ENCODE measurements at places on chromosomes 1 and 21.
A peak's percentile ranks its signal among the peaks of the same experiment; 100 is the strongest.

- DNase-seq, result no peak
Observed at GRCh38 chr1:1604374-1605033, 4.6 kb upstream of the FNDC10 start.

DNA sequence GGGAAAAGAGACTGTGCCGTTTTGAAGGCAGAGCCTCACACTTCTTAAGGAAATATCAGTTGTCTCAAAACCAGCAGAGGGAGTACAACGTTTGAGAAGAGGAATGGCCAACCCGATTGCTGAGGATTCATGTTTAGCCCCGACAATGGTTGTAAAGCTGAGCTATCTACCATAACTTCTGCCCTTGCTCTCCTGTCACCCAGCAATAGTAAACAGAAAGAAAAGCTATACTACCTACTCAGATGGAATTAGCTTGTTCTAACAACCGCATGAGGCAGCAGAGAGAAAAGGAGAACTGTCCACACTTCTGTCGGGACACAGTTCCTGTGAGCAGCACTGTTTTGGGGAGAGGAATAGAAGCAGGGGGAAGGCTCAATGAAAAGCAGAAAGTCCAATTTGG, 91.2 kb downstream of the SLC45A1 start:
- no peak for DNase-seq

DNA sequence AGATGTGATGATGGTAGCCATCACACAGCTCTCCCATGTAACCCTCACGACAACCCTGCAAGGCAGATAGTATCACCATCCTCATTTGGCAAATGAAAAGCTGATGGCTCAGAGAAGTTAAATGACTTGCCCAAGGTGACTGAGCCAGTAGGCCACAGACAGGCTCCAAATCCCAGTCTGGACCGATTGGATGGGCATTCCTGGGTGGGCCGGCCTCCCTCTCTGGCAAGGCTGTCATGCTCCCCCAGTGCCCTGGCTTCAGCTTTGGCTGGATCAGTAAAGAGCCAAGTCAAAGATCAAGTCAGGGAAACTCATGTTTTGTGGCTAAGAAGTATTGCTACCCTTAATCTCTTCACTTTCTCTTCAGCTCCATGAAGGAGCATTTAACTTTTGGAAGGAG, 41.2 kb downstream of the CDCP2 start:
- no peak for DNase-seq

DNA sequence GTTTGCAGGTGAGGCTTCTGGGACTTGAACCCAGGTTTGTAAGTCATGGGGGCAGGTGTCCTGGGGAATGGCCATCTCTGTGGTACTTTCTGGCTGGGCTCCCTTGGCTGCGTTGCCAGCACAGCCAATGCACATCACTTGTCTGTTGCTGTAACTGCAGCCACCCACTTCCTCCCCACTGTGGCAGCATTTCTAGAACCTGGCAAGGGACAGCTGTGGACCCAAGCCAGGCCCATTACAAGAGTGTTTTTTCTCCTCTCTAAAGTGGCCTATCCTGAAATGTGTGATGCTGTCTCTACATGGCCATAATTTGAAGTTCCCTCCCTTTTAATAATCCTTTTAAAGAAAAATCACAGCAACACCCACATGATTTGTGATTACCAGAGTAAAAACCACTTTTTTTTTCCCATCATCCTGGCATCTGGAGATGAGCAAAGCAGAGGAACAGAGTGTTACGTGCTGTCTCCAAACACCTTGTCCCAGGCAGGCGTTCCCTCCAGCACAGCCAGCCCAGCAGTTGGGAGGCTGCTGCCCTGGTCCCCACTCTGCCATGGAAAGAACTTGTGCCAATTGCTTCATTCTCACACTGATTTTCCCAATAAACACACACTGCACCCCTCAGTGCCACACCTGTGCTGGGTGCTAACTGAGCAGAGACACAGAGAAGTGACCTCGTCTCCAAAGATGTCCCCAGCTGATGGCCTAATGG, 360.6 kb upstream of the USP24 start:
- DNase-seq, result no peak

DNA sequence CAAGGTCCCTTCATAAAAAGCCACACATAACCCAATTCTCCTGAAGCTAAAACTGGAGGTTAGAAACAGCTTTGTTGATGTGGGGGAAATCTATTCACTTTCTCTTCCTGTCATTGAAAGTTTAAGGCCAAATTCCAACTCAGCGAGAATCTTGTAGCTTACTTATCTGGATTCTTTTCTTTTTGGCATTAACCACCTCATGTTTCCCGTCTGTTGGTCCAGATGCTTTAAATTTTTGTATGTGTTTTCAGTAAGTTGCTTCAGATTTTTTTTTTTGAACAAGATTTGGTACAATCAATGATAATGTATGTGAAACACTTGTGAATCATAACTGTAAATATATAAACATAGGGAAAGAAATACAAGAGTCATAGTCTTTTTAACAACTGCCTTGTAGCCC, 33.7 kb upstream of the NEK7 start:
- peak; percentile 65 for DNase-seq

DNA sequence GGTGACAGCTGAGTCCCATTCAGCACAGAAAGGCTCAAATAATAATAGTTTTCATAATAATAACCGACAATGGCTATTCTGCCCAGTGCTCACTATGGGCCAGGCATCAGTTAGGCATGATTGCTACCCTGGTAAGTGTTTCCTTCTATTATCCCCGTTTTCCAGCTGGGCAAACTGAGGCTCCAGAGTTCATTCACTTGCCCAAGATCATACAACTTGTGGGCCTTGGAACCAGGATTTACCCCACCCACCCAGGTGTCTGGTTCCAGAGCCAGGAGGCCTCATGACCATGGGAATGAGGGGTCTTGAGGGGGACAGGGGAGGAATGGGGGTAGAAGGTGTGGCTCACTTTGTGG, 518 bp downstream of the PLOD1 start:
- no peak for DNase-seq

DNA sequence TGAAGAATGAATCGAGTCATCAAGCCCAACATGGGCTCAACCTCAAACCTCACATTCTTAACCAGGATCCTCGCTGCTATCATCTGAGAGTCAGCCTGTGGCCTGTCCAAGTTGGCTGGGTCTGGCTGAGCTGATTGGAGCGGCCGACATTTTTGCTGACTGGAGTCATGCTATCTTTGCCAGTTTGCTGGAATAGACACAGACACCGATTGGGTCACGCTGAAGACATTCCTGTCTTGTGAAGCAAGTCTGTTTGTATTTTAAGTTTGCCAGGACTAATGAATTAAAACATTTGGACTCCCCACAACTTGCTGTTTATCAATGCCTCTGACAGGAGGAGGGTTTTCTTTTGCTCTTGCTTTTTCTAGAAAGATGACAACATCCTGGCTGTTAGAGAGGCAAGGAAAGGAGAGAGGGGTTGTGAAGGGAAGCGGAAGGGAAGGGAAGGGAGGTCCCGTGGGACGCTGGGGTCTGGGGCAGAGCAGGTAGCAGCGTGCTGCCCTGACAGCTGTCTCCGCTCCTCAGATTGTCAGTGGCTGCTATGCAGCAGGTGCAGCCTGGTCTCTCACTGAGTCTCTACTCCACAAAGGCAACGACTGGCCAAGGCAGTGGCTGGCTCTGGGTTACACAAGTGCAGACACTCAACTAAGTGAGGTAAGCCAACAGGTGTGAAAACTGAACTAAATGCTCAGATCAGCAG, at the start of gene MAP3K7CL:
Gene MAP3K7CL (plus strand): TSS at position 375 of the 700 bp plus-strand sequence. CDS start 2,701 bp downstream, outside the sequence.
- peak; percentile 100 for DNase-seq

DNA sequence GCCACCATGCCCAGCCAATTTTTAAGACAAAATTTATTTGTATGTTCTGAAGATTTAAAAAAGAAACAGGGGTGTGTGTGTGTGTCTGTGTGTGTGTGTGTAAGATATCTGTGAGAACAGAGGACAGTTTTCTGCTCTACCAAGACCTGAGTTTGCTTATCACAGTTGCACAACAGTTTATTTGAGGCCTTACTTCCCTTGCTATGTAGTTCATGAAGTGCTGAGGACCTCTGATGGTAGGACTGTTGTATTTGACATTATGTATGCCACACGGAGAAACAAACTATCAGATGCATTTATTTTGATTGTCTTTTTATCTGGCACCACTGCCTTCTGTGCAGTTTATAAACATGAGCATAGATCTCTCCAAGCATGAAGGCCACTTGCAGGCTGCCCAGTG, 355.2 kb downstream of the PBX1 start:
- DNase-seq, result peak; percentile 14

GRCh38 chr1:49906365-49906764, 117.4 kb downstream of the AGBL4 start:
- DNase-seq, result no peak

DNA sequence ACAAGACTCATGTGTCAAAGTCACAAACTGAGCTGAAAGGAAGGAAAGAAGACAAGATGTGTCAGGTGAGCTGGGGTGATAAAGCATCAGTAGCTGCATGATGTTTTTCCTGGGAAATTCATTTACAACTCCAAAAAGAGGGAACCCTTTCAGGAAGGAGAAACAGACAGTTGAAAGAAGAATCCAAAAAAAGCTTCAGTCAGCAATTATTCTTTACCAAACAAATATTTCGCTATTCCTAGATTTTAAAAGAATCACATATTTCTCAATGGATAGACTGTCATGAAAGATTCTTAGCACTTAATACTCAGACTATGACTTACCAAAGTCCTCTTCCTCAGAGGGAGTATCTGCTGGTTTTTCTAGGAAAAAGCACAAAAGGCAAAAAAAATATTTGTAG, 214.7 kb downstream of the SLC44A5 start:
- DNase-seq, result no peak

GRCh38 chr1:191320062-191320461, 838.2 kb upstream of the RGS18 start:
- no peak for DNase-seq

- no peak for DNase-seq
Observed at GRCh38 chr21:42621819-42622177, 31.6 kb upstream of the PDE9A start.

DNA sequence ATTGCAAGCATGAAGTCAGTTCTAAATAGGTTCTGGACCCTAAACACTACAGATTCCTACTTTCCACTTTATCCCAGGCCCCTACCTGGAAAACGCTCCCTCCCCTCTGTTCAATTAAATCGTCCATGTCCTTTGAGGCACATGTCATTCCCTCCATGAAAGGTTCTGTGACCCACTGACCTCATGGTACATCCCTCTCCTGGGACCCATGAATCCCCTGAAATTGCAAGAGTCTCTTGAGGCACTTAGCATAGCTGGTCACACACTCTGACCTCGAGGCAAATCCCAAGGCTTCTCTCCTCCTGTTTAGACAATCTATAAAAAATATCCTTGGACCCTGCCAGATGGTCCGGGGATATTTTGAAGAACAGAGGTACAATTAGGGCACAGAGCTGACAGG, 34.3 kb upstream of the KRTAP19-8 start:
- DNase-seq, result no peak

GRCh38 chr1:210464519-210465039, 135.9 kb downstream of the HHAT start:
- DNase-seq, result no peak

GRCh38 chr21:41684381-41685245, 82.2 kb downstream of the RIPK4 start:
- DNase-seq, result no peak

- no peak for DNase-seq
Observed at GRCh38 chr21:25625036-25625435, 14.0 kb upstream of the JAM2 start.

All from non-pigmented ciliary epithelial cell (primary cell).